ENCODE measurements at places on chromosomes 4 and X.

GRCh38 chr4:101224358-101225218, 122.7 kb downstream of the PPP3CA start:
- DNase-seq, result no peak

DNA sequence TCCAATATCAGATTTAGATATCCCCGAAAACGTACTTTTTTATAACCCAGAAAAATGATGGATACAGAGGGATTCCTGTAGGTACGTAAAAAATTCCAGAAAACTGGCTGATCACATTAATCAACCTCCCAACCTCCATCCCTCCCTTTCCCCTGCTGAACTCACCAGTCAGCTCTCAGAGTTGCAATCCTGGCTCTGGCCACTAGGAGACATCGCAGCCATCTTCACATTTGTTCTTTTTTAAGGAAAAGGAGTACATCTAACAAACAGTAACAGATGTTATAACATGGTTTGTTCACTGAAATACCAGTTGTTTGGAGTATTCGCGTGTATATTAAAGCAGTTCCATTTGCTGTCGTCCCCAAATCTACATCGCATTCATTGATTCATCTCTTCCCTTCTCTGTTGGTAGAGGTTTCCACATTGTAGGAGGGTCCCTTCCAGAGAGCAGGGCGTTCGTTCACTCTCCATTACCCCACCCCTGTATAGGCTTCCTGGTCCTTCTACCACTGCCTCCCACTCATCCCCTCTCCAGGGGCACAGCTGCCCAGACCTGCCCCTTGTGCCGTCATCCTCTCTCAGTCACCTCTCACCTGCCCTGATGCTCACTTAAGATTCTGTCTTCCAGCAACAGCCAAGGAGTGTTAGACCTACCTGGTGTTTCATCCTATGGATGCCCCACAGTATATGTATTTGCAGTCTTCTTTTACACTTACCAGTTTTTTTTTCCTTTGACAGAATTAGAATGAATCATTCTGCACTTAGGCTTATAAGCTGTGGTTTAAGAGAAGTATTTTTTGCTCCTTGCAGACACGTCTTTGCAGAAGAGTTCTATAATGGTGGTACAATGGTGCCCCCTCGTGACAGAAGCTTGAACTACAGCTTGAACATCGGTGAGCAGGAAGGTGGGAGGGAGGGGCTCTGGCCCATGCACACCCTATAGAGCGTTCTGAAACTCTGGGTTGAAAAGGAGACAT, 36.8 kb upstream of the RAB40AL start:
- peak; percentile 33 for DNase-seq

- no peak for DNase-seq
Measured at GRCh38 chr4:96016634-96017299, 176.9 kb downstream of the PDHA2 start.

DNA sequence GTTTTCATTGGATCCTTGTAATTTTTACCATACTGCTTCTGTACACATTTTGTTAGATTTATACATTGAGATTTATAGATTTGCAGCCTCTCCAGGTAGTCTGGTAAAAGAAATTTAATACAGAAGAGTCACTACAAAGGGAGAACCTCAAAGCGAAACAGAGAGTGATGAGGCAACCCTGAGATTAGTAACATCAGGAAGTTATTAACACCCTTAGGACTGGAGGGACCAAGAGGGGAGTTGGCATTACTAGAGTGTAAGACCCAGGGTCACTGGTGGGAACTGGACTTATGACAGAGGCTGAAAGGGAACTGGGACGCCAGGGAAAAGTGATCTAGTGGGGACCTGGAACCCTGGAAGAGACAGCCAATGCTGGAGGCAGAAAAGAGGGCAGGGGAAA, 20.6 kb upstream of the MAML3 start:
- no peak for DNase-seq

GRCh38 chrX:123425471-123425870, 241.4 kb downstream of the GRIA3 start:
- no peak for DNase-seq

DNA sequence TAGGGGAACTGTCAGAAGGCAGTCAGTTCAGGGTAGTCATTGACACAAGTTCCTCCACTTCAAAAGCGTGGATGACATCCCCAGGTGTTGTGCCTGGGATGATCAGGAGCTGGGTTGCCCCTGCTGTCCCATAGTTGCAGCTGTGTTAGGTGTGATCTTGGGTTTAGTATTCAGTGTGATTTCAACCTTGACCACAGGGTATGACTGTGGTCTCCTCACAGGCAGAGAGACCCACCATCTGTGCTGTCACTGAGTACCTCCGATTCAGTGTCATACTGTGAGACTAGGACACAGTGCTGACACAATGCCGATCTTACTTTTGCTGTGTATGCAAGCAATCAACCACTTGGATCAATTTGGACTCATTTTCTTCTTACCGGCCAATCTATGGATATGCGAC, 25.2 kb downstream of the FOXR2 start:
- no peak for DNase-seq

GRCh38 chr4:77782102-77782835, 36.9 kb downstream of the CNOT6L start:
- DNase-seq, result no peak

DNA sequence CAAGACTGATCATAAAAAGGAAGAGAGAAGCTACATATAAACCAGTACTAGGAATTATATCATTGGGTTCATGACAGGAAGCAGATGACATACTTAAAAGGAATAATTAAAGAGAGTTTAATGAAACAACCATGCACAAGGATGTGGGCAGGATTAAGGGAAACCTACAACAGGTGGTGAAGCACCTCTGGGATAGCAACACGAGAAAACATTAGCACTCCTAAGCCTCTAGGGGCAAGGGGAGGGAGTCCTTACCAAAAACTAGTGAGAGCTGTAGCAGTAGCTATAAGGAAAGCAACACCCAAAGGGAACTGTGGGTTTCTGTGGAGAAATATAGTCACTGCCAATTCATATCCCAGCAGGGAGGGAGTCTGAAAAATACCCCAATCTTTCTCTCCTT, 7.2 kb upstream of the THOC2 start:
- DNase-seq, result no peak

DNA sequence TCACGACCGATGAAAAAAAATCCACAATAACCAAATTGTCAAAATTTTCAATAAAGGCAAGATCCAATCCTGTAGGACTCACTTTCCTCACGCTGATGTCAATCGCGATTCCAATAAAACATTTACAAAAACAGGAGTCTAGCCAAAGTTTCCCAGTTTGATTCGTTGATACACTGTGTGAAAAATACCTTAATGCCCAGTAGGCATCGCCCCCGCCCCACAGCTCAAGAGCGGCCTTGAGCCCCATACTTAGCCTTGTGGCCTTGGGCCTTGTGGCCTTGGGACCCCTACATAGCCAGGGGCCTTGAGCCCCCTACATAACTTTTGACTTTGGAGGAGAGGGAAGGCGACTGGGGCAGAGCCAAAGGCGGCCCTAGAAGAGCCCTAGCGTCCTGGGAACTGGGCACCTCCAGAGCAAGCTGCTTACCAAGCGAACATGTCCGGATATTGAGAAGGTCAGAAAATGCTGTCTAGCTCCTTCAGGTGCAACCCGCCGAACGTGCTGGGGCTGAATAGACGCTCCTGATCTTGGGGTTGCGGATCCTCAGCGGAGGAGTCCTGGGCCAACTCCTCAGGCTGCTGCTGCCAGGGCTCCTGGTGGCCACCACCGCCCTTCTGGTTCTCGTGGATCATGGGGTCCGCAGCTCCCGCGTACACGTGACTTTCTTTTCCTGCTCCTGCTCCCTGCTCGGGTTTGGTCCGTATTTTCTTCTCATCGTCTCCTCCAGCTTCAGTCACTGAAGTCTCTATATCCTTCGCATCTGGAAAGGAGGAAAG, 62.9 kb downstream of the RHOXF2B start:
- DNase-seq, result no peak

DNA sequence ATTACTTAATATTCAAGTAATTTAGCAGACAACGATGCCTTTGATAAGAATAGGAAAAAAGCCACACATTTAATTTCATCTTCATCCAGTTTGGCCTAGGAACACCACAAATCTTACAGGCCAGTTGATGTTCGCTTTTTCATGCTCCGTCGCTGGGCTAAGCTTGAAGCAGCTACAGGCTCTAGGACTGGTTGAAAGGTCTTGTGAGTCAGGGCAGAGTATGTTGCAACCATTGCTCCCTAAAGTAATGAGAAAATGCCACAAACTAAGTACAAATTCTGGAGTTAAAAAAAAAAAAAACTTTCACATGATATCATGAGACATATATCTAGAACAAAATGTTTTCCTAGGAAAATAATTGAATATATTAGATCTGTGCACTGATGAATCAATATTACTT, 123.8 kb downstream of the RPS6KA6 start:
- no peak for DNase-seq
